ENCODE measurements at places on chromosomes 16 and 17. TPM values are rescaled to one million over a fixed set of nuclear protein-coding genes. Genes with fewer than 3 reads are reported as not detected.

GRCh38 chr17:57603546-57603945, 141.6 kb downstream of the CCDC182 start:
- no peak for DNase-seq

- peak; percentile 55 for DNase-seq
Observed at GRCh38 chr16:2969545-2970521, 685 bp downstream of the PAQR4 start.

- DNase-seq: no peak
Observed at GRCh38 chr16:50972876-50973275, 178.2 kb downstream of the SALL1 start.

GRCh38 chr17:77054936-77055335, 85.8 kb upstream of the SEC14L1 start:
- no peak for DNase-seq

The METTL9 gene
- 92.8 TPM for polyA plus RNA-seq

- no peak for DNase-seq
Observed at GRCh38 chr16:57304169-57305061, 19.9 kb upstream of the PLLP start.

DNA sequence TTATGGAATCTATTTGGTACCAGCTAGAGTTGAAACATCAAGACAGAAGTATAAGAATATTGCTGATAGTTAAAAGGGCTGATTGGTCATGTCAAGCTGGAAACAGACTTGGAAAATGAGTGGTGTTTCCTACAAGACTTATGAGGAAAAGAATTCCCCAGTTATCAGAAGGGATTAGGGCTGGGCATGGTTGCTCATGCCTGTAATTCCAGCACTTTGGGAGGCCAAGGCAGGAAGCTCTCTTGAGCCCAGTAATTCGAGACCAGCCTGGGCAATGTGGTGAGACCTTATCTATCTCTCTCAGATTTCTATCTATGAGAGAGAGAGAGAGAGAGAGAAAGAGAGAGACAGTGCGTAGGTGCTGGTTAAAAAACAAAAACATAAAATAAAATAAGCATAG, 139.5 kb upstream of the PMFBP1 start:
- DNase-seq: no peak

DNA sequence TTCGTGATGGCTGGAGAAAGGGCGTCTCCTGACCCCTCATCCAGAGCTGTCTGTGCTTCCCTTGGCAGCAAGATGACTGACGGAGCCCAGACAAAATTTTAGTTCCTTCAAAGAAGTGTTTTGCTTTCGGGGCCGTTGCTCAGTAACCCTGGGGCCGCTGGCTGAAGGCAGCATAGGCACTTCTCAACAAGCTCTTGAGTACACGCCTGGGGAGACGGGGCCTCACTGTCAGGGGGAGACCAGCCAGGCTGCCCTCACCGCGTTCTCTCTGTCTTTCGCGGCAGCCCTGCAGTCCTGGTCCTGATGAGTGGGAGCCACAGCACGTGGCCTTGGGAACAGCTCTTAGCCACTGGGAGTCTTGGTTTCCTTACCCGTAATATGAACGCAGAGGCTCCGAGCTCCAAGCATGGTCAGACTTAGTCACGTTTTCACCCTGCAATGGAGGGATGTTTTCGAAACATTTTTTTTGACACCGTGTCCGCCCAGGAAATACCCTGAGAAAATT, 86.0 kb downstream of the IRF8 start:
- DNase-seq: peak; percentile 46

The SULT1A3 gene
- not detected for polyA plus RNA-seq

DNA sequence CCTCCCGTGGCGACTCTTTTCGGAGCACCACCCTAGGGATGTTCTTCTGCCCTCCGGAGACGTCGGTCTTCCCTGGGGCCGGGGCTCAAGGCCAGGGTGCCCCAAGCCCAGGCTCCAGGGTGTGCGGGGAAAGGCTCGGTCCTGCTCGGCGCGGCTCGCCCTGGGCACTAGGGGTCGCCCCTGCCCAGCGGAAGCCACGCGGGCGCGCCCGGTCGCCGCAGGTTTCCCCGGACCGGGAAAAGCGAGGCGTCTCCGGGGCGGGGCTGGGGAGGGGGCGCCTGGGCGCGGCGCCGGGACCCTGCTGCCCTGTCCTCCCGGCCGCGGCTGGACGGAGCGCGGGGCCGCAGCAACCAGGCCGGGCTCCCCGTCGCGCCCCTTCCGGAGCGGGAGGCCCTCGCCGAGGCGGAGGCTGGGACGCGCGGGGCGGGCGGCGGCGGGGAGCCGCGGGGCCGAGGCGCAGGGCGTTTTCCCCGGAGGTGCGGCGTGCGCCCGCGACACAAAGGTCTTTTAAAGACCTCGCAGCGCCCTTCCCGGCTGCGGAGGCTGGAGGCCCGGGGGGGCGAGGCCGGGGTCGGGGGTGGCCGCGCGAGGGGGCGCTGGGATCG, 76.4 kb downstream of the MRC2 start:
- peak; percentile 74 for DNase-seq

- DNase-seq: no peak
Observed at GRCh38 chr16:14371778-14372431, 258.2 kb downstream of the PARN start.

GRCh38 chr16:63617047-63617989, 1504.5 kb downstream of the CDH11 start:
- no peak for DNase-seq

DNA sequence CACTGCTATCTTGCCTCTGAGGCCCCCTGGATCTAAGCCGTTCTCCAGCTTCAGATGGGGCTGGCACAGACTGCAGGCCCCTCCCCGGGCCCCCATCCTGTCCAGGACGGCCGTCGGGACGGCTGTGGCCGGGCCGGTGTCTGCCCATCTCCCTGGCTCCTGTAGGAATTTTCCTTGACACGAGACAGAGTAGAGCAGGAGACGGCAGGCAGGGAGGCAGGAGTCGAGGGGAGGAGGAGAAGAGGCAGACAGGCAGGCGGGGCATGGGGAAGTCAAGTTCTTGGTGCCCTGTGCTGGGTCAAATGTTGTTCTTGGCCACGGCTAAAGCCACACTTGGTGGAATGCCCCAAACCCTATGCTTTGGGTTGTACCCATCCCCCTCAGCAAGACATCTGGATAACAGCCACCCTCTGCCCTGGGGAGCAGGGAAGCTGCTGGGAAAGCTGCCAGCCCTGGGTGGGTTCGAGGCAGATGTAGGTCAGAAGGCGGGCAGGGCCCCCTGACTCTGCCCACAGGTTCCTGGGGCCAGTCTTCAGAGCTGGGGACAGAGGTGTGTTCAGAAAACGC, 4.0 kb downstream of the C1QTNF1 start:
- DNase-seq: no peak

- no peak for DNase-seq
Observed at GRCh38 chr17:1304522-1304921, 25.1 kb downstream of the TRARG1 start.

The MRPL10 gene
- polyA plus RNA-seq: 49.0 TPM

The CALB2 gene
- not detected for polyA plus RNA-seq

DNA sequence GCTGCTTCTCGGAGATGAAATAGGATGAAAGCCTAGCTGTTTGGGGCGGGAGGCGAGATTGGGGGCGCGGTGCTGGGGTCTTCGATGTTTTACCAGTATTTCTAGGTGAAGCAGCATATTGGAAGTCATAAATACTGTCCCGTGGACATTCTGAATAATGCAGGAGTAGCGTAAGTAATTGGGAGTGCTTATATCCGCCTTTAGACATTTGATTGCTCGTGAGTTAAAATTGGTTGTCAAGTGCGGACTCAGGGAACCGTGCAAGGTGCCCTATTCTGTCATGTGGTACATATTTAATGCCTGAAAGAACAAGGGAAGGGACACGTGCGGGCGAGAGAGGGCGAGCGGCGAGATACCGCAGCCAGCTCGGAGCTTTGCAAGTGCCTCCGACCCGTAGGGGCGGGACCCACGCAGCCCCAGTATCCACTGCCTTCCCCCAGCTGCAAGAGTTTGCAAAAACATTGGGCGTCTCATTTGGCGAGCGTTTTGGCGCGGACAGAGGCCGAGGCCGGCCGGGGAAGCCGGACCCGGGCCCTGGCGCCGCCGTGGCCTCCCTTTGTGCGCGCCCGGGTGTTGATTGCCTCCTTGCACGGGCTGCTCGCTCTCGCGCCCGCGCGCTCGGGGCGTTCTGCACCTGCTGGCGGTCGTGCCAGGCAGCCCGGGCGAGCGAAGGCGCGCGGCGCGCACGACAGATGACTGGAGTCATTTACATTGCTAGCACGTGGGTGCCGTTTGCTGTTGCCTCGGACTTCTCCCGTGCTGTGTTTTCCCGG, 849.8 kb upstream of the RBFOX1 start:
- no peak for DNase-seq

GRCh38 chr17:50149417-50150353, 792 bp downstream of the PPP1R9B start:
- peak; percentile 66 for DNase-seq

DNA sequence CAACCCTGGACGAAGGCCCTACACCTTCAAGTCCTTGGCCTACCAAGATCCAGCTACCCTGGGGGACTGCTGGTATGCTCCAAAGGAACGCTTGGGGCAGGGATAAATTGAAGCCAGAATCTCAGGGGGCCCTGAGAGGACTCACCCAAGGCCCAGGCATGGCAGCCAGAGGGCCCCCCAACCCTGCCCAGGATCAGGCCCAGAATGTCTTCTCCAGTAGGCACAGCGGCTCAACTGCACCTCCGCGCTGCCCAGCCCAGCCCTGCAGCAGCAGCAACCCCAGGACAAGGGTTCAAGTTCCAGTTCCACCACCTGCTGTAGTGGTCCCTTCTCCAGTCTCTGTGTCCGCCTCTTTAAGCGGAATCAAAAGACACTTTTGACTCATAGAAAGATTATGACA, 2.2 kb downstream of the TFAP4 start:
- DNase-seq: no peak

DNA sequence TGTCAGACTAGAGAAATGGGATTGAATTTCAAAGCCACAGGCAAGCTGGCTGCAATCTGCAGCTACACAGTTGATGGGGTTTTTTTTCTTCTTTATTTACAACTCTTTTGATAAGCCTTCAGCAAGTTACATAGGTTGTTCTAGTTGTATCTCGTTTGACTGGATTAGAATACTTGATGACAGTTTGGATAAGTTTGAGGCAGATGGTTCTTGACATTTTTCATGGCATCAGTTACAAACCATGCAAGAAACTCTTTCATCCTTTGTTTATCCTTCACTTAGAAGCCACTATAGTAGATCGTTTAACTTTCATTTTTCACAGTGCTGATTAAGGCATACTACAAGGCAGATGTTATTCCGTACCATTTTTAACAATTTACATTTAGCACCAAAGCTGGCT, 238.9 kb downstream of the TOX3 start:
- no peak for DNase-seq

The C16orf46 gene
- polyA plus RNA-seq: 0.36 TPM

GRCh38 chr17:2695961-2696760, 15.4 kb downstream of the CLUH start:
- no peak for DNase-seq

DNA sequence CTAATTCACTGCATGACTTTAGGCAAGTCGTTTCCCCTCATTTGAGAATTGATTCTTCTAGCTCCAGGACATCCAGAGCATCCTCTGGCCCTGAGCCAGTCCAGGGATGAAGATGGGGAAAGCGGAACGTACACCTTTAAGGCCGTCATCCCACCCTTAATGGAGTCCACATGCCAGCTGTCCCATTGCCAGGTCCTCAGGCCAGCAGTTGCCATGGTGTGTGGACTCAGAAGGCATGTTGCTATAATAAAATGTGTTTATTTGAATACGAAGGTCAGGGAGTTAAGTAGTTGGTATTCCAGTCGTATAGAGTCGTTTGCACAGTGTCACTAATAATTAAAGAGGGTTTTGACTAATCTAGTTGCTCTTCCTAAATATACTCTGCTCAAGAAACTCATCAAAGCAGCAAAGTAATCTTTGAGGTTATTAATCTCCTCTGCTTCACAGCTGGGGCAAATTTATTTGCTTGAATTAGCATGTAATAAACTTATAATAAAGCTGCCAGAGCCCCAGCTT, 30.4 kb downstream of the CCDC182 start:
- DNase-seq: no peak

The CDR2L gene
- not detected for polyA plus RNA-seq

- no peak for DNase-seq
Observed at GRCh38 chr16:3292604-3293003, 9.3 kb downstream of the ZNF263 start.

DNA sequence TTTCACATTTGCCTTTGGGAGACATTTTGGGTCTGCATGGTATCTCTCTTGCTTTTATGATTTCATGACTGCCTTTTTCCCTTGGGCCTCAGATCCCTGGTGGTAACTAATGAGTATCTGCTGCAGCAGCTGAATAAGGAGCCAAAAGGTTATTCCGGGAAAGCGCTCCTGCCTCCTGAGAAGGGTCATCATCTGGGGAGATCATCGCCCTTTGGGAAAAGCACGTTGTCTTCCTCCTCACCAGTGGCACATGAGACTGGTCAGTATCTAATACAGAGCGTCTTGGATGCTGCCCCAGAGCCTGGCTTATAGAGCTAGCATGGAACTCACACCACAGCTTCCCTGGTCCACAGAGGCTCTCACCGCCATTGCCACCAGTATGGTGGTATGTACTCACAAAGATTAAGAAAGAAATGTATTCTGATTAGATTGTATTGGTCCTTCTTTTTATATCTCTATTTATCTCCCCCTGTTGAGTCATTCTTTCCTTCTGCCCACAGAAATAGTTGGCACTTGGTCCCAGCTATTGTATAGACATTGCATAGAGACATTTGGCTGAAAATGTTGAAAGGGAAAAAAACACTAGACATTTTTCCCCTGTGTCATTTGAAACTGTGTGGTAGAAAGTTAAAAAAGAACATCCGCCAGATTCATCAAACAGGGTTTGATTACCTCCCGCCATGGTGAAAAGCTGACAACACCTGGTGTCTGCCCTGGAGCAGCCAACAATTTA, 8.4 kb downstream of the TPPP3 start:
- DNase-seq: no peak

DNA sequence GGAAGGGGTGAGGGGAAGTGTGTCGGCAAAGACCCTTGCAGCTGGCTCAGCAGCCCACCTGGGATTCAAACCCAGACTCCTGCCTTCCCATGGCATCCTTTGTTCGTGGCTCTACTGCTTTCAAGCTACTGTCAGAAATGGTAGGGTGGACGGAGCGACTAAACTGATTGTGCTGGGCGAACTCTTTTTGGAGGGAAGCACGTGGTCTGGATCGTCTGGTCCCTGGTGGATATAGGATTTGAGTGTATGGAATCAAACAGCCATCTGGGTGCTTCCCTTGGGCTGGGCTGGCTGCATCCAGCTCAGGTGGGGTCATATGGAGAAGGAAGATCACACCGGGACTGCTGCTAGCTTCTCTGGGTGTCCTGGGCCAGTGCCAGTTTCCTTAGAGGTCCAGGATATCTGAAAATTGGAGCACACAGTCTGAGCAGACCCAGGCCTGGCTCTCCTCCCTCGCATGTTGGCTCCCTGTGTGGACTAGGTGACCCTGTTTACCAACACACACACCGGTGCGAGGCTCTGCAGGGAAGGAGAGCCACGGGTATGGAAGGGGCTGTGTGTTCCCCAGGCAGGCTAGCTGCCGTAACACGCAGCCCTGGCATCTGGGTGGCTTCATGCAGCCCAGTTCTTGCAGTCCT, 8.6 kb downstream of the CMIP start:
- no peak for DNase-seq

Data from naive B cell (primary cell).